Thoracic aorta (tissue), 2 donors: ENCODE measurements at places on chromosomes 16 and 17.

- H3K36me3 ChIP-seq = no peaks in the 10 kb centered on the region
- DNase-seq = no peak
- H3K4me3 ChIP-seq = no peak overlapping the region
Measured at GRCh38 chr17:14637260-14637659, 336.4 kb downstream of the HS3ST3B1 start.

DNA sequence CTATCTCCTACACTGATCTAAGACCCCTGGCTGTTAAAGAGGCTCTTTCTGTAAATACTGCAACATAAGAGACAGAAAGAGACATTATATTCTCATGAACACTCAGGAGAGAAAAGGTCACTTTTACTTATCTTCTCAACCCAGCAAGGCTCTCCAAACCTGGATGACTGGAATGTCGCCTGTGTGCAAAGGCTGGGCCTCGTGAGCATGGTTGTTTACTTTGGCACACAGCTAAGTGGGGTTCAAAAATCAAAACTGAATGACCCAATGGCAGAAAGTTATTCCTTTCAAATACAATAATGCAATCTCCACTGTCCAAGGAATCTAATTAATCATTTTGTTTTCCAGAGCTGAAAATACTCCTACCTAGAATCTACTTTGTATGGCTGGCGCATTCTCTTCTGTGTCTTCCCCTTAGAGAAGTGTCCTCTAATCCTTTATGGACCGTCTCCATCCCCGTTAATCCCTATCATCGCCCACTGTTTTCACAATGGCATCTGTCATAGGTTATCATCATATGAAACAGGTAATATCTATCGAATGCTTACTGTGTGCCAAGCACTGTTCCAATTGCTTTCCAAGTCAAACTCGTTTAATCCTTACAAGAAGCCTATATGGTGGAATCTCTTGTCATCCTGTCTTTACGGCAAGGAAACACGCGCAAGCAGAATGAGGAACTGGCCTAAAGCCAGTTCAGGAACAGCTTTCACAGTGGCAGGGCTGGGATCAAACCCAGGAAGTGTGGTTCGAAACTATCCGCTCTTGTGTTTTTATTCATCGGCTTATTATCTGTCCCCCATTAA, 1.3 kb downstream of the SLX4 start:
- no peaks in the 10 kb centered on the region for H3K27me3 ChIP-seq
- peak overlapping the region; percentile 95 for H3K4me3 ChIP-seq
- no peak for DNase-seq
- H3K36me3 ChIP-seq = peaks cover 4% of the 10 kb centered on the region
- no peak overlapping the region for H3K27ac ChIP-seq

- no peak overlapping the region for H3K4me3 ChIP-seq
- no peaks in the 10 kb centered on the region for H3K36me3 ChIP-seq
- no peaks in the 10 kb centered on the region for H3K27me3 ChIP-seq
- no peak overlapping the region for H3K27ac ChIP-seq
Measured at GRCh38 chr16:88792668-88793250, 7.7 kb upstream of the PIEZO1 start.

- H3K27ac ChIP-seq = peak overlapping the region; percentile 97
- peaks cover 28% of the 10 kb centered on the region for H3K36me3 ChIP-seq
- H3K27me3 ChIP-seq = no peaks in the 10 kb centered on the region
- DNase-seq = no peak
- no peak overlapping the region for H3K4me3 ChIP-seq
Measured at GRCh38 chr17:44112284-44113280, 10.9 kb downstream of the HDAC5 start.

GRCh38 chr17:82832881-82833475, 6.8 kb downstream of the ZNF750 start:
- H3K4me1 ChIP-seq = no peaks in the 10 kb centered on the region
- no peak for DNase-seq
- no peak overlapping the region for H3K4me3 ChIP-seq
- H3K27ac ChIP-seq = no peak overlapping the region
- no peaks in the 10 kb centered on the region for H3K36me3 ChIP-seq
- no peaks in the 10 kb centered on the region for H3K27me3 ChIP-seq
